Fibroblast of the aortic adventitia (primary cell): ENCODE measurements at places on chromosomes 2 and 18. TPM values are rescaled to one million over a fixed set of nuclear protein-coding genes. Genes with fewer than 3 reads are reported as not detected.

The CTDP1 gene
- 14.1 and 15.5 TPM in 2 replicates for total RNA-seq

The CACNB4 gene
- 4.8 and 7.5 TPM in 2 replicates for total RNA-seq

The C2orf66 gene
- 0.27 TPM in 1 of 2 replicates, not detected in the other for total RNA-seq

The CNGA3 gene
- 0.18 TPM in 1 of 2 replicates, not detected in the other for total RNA-seq

The ATP6V1C2 gene
- not detected in 2 replicates for total RNA-seq

The FSIP2 gene
- total RNA-seq = 0.98 and 1.6 TPM in 2 replicates

The ANKRD30BL gene
- 0.16 TPM in 1 of 2 replicates, not detected in the other for total RNA-seq

The MC5R gene
- not detected in 2 replicates for total RNA-seq
